ENCODE measurements at places on chromosomes 6 and 20. TPM values are rescaled to one million over a fixed set of nuclear protein-coding genes. Genes with fewer than 3 reads are reported as not detected.

FOXF2 gene
- total RNA-seq, result 21.5 TPM

SGK2 gene
- total RNA-seq, result 0.23 TPM

SRSF12 gene
- total RNA-seq, result not detected

TAF8 gene
- 27.8 TPM for total RNA-seq

PCMTD2 gene
- total RNA-seq, result 25.5 TPM

TCP11 gene
- not detected for total RNA-seq

FAM162B gene
- total RNA-seq, result not detected

DUSP15 gene
- 9.2 TPM for total RNA-seq

FAM209B gene
- not detected for total RNA-seq

MEP1A gene
- total RNA-seq, result 0.08 TPM

SYTL3 gene
- total RNA-seq, result 1.0 TPM

BPIFA1 gene
- total RNA-seq, result not detected

LGSN gene
- total RNA-seq, result 0.23 TPM

GPX5 gene
- not detected for total RNA-seq

ANGPT4 gene
- total RNA-seq, result 1.3 TPM

Data from H4 (cell line).